Activated CD4-positive, alpha-beta T cell treated with anti-CD3 and anti-CD28 coated beads, Interleukin-2, amount 50 U/mL, for 24 hours (primary cell): ENCODE measurements at places on chromosomes 12 and 14.
A peak's percentile ranks its signal among the peaks of the same experiment; 100 is the strongest.

GRCh38 chr12:98808243-98808875, 163.3 kb downstream of the APAF1 start:
- no peak for DNase-seq

GRCh38 chr14:23352506-23353432, at the start of gene SLC22A17:
Gene SLC22A17, minus strand, starts transcription at chr14:23352887.
- DNase-seq = peak; percentile 36

DNA sequence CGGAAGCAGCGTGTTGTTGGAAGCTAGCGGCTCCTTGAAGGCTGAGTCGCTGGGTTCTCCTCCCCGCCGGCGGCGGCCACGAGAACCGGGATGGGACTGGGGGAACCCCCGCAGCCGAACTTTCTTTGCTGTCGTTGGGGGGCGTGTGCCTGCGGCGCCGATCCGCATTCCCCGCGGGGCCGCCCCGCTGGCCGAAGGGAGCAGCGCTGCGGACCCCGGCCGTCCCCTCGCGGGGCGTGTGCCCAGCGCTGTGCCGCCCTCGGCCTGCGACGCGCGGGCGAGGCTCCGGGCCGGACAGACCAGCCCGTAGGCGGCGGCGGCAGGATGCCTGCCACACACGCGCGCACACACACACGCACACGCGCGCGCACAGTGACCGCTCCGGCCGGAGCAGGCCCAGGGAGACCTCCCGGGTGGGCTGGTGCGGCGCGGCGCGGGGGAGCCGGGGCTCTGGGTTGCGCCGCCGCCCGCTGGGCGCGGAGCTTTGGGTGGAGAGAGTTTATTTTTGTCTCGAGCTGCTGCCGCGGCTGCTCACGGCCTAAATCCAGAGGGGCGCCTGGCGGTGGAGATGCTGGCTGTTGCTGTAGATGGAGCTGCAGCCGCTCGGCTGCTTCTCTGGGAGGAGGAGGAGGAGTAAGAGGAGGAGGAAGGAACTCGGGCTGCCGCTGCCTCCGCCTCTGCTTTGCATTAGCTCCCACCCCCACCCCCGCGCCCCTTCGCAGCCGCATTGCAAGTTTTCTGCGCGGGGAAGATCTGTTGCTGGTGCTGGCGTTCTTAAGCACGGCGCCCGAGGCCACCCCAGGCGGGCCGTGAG, at the start of gene SAMD4A:
Gene SAMD4A, plus strand, starts transcription at position 719 of the 814 bp plus-strand sequence. CDS start 789 bp downstream, outside the sequence.
- DNase-seq = peak; percentile 33

GRCh38 chr12:15151161-15152091, 69.8 kb downstream of the RERG start:
- DNase-seq = no peak

DNA sequence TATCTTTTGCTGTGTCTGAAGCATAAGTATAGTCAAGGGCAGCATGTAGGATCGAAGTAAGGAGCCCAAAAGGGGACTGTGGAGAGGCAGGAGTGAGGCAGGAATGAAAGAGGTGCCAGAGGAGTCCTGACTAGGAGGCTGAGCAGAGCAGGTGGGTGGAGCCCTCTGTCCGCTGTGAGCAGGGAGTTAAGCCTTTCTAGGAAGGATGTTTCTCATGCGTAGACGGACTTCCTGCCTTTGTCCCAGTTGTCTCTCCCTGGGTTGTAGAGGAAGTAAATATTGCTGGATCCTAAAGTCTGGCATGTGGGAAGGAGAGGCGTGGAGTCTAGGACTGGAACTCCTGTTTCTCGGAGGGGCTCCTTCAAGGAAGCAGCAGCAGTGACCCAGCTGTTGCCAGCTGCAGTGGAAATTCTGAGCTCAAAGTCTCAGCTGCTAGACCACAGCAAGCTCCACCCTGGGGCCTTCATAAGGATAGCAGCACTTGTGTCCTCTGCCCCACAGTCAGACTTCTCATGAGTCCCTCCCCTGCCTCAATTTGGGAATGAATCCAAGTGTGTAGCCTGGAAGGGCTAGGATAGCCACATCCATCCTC, 44.0 kb downstream of the RBMS2 start:
- peak; percentile 32 for DNase-seq

DNA sequence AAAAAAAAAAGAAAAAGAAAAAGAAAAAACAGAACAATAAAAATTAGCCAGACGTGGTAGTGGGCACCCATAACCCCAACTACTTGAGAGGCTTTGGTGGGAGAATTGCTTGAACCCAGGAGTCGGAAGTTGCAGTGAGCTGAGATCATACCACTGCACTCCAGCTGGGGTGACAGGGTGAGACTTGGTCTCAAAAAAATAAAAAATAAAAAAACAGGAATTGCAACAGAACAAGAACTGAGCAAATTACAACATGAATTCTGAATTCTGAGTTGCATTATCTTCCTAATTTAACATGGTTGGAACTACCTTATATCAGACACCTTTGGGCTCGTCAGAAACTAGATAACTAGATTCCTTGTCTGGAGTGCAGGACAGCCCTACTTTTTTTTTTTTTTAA, 53.3 kb upstream of the NR2C1 start:
- no peak for DNase-seq

GRCh38 chr14:71597287-71597920, 334.8 kb upstream of the RGS6 start:
- DNase-seq = no peak

- DNase-seq = no peak
Observed at GRCh38 chr12:51922146-51922545, 14.8 kb downstream of the ACVRL1 start.

GRCh38 chr12:122980183-122981035, at the start of gene ARL6IP4:
Gene ARL6IP4, plus strand, starts transcription at chr12:122980681. Its CDS starts 459 bp downstream, at chr12:122981140.
- peak; percentile 57 for DNase-seq

GRCh38 chr12:127928615-127929571, 338.1 kb upstream of the TMEM132C start:
- no peak for DNase-seq

- DNase-seq = no peak
Observed at GRCh38 chr14:50544911-50545310, 12.5 kb upstream of the MAP4K5 start.

DNA sequence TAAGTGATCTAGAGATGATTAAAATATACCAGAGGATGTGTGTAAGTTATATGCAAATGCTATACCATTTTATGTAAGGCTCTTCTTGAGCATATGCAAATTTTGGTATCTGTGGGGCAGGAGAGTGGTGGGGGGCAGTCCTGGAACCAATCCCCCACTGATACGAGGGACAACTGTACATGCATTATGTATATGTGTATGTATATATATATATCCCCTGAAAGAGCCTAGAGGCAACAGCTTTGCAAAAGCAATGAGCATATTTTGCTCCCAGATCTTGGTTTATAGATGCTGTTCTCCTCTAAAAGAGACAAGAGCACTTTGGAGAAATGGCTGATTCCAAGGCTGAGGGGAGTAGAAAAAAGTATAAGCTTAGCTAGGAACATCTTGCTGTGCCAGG, 12.4 kb upstream of the SLC25A3 start:
- DNase-seq = no peak

GRCh38 chr12:96045566-96045965, 10.2 kb upstream of the LTA4H start:
- DNase-seq = no peak
